Osteocyte (in vitro differentiated cells): ENCODE measurements at places on chromosomes 13 and 19. TPM values are rescaled to one million over a fixed set of nuclear protein-coding genes. Genes with fewer than 3 reads are reported as not detected.
A peak's percentile ranks its signal among the peaks of the same experiment; 100 is the strongest.

Gene ZNF723
- not detected in 2 replicates for total RNA-seq

Gene APOC4
- total RNA-seq = not detected in 2 replicates

Gene MUC16
- not detected in 2 replicates for total RNA-seq

DNA sequence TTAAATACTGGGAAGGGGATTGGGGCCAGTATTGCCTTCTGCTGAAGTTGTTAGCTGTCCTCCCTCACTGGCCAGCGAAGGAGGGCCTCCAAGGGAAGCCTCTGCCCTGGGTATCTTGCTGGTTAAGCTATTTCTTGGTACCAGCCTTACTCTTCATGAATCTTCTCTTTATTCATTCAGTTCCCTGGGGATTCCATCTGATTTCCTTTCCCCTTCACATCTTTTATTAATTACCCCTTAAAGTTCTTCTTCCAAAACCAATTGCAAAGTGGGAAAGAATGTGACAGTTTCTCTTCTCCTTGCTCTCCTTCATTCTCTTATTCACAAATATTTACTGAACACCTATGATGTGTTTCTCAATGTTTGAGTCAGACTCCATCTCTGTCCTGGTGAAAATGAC lies 36.7 kb upstream of the STK24 start:
- no peaks in the 10 kb centered on the region for H3K4me1 ChIP-seq
- no peaks in the 10 kb centered on the region for H3K36me3 ChIP-seq
- H3K27me3 ChIP-seq = peaks cover 30% of the 10 kb centered on the region
- peak; percentile 13 for DNase-seq

DNA sequence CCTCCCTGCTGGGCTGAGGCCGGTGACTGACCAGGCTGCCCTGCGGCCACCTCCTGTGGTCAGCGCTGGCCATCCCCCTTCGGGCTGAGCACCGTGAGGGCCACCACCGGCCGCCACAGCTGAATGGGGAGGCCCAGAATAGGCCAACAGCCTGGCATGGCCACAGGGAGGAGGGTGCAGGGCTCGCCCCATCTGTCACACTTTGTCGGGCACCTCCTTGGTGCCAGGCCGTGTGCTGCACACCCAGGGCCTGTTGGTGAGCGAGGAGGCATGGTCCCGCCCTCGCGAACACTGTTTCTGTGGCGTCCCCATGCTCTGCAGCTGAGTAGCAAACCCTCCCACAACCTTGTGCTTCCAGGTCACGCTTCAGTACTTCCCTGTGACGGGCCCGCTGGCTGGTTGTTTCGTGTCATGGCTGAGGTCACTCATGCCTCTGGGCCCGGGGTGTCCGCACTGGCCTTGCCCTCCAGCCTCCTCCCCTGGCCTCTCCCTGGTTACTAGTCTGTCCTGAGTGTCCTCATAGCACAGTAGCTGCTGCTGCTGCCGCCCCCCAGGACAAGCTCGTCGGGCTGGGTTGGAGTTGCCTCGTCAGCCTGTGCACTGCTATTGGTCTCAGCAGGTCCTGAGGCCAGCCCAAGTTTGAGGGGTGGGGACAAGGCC lies 15.2 kb downstream of the EPN1 start:
- no peaks in the 10 kb centered on the region for H3K27me3 ChIP-seq
- no peak overlapping the region for H3K4me3 ChIP-seq
- peaks cover 2% of the 10 kb centered on the region for H3K4me1 ChIP-seq
- no peak overlapping the region for H3K27ac ChIP-seq
- H3K36me3 ChIP-seq = peaks cover 20% of the 10 kb centered on the region

DNA sequence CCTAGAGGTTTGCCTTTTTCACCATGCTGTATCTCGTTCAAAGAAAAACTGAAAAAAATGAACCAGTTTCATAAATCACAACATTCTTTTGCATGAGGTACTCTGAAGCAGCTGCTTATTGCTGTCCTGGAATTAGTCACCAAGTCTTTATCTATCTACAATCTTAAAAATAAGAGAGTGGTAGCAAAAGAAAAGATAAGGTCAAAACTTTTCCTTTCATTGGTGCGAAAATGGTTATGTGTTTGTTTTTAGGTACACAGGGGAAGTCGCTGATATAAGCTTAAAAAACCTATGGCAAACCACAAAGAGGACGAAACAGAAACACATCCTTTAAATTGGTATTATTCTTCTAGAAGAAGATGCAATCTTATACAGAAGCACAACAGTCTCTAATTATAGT lies 20.7 kb downstream of the OBI1 start:
- H3K4me1 ChIP-seq = no peaks in the 10 kb centered on the region
- DNase-seq = no peak
- H3K36me3 ChIP-seq = peaks cover 27% of the 10 kb centered on the region
- H3K4me3 ChIP-seq = no peak overlapping the region
- no peaks in the 10 kb centered on the region for H3K27me3 ChIP-seq
- H3K27ac ChIP-seq = no peak overlapping the region

- H3K4me1 ChIP-seq = peaks cover 11% of the 10 kb centered on the region
- peaks cover 23% of the 10 kb centered on the region for H3K27me3 ChIP-seq
- H3K4me3 ChIP-seq = peak overlapping the region; percentile 98
- H3K36me3 ChIP-seq = no peaks in the 10 kb centered on the region
- DNase-seq = peak; percentile 92
Measured at GRCh38 chr19:55165952-55166529, 372 bp downstream of the DNAAF3 start.
